ENCODE measurements at places on chromosomes 1 and 21. TPM values are rescaled to one million over a fixed set of nuclear protein-coding genes. Genes with fewer than 3 reads are reported as not detected.

DNA sequence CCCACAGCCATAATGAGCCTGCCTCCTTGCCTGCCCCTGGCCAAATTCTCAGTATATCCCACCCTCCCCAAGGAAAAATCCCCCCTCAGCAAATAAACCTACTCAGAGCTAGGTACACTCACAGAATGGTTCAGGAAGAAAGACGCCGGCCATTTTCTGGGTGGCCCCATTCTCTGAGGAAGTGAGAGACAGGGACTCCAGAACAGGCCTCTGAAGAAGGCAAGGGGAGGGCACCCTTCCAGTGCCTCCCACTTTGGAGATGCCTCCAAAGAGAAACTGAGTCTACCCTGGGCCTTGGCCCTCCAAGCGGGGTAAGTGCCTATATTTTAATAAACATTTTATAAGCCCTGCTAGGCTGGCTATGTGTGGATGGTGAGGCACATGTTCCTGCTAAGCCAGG lies 2.3 kb downstream of the PACC1 start:
- DNase-seq, result no peak

GRCh38 chr21:36075171-36075570 lies 5.3 kb downstream of the CBR1 start:
- peak; percentile 87 for DNase-seq

DNA sequence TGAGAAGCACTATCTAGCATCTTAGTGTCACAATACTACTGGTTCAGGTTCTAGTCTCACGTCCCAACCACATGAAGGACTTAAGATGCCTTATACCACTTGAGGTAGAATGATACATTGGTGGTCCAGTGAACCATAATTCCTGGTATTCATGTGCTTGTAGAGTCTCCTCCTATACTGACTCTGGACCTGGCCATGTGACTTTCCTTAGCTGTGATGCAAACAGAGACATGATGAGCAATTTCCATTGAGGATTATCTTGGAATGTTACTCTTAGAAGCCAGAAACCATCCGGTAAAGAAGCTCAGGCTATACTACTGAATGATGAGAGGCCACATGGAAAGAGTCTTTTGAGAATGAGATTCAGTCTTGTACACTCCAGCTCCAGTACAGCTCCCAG lies 105.7 kb downstream of the NME7 start:
- DNase-seq, result no peak

DNA sequence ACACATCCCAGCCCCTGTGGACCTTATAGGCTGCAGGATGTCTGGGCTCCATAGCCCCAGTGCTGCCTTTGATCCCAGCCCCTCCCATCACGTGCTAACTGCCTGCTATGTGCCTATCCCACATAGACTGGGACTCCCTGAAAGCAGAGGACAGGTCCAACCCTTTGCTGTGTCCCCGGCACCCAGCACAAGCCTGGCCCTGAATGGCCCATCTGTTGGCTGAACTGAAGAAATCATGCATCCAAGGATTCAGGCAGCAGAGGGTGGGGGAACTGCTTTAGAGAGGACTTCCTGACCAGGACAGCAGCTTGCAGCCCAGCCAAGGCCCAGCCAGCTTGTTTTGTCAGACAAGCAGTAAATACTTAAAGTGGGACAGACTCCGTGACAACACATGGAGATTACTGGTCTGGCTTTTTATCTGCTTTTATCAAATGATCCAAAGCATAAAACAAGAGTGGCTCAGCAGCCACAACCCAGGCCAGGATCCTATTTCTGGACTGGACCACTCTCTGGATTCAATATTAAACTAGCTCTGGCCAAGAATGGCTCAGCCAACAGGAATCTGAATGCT lies 69.3 kb downstream of the GLIS1 start:
- DNase-seq, result no peak

DNA sequence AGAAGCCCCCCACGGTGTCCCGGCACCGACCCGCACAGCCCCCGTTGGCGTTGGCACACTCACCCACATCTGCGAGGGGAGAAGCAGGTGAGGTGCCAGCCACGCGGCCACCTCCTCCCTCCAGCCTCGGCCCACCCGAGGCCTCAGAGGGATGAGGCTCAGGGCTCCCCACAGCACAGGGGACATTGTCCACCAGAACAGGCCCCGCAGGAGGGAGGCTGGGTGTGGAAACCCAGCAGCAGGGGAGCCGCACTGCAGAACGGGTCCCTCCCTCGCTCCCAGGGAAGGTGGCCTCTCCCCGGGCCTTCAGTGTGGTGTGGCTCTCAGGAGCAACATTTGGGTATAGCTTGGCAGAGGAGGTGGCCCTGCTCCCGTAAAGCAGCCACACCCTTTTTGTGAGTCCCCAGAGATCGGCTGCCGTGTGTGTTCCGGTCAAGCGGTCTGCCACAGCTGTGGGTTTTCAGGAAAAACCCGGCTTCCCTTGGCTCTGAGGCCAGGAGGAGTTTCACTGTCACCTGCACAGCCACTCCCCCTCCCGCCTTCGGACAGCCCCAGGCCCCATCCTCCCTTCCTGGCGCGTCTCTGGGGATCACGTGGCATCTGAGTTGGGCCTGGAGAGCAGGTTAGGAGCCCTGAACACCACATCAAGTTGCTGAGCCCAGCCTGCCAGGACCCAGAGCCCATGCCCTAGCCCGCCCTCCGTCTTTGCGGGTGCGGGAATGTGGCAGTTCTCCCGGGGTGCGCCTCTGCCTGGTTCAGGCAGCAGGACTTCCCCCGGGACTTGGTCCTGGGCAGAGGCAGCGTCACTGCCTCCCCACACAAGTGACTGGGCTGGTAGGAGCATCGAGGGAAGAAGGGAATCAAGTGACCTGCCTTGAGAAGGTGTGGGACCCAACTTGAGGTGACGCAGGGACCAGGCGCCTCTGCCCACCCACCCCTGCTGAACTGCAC lies 64.0 kb downstream of the MEGF6 start:
- DNase-seq, result no peak

DNA sequence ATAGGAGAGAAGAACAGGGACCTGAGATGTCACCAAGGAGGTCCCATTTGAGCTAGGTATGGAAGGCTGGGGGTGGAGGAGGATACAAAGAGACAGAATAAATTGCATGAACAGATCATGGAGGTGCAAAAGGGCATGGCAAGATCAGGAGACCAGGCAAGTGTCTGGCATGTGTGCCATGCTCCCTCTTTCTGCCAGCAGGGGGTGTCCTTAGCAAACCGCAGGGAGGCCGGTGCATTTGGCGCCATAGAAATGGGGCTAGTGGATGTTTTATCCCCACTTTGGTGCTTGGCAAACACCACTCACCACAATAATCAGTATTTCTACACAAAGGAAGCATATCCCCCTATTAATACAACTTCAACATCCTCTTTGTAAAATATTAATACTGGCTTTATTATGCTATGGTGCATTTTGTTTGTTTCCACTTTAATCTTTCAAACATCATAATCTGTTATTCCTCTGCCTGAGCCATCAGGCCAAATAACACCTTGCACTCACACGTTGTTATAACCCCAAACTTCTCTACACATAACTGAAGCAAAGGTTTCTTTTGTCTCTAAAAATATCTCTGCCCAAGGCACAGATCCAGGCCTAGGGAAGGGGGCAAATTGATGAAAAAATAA lies 25.9 kb downstream of the S100A6 start:
- peak; percentile 83 for DNase-seq

GRCh38 chr1:58529284-58529683 lies 17.2 kb downstream of the OMA1 start:
- no peak for DNase-seq

GRCh38 chr1:32289256-32289655 lies 2.6 kb upstream of the HDAC1 start:
- DNase-seq, result no peak

DNA sequence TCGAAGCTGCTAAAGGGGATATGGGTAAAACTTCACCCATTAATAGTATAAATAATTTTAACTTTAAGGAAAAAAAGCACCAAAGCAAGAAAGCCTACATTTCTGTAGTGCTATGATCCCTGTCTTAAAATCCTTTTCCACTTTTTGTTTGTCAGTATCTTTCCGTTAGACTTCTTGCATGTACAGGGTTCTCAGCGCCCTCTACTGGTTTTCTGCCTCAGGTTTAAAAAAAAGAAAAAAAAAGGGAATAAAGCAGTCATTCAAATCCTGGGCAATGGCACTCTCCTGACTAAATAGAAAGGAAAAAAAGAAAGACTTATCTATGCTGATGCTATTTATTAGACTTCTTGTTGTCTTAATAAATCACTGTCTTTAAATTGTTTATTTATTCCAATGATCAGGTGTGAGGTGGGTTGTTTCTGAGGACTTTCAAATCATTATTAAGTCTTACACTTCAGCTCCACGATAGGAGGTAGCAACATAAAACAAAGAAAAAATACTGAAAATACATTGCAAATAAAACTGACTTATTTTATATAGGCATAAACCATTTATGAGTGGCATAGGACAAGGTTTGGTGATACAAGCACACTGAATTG lies 475.4 kb upstream of the NR5A2 start:
- peak; percentile 78 for DNase-seq

GRCh38 chr1:4421986-4422385 lies 232.4 kb upstream of the AJAP1 start:
- no peak for DNase-seq

GRCh38 chr1:246769306-246769705 lies 45.1 kb downstream of the SCCPDH start:
- no peak for DNase-seq

DNA sequence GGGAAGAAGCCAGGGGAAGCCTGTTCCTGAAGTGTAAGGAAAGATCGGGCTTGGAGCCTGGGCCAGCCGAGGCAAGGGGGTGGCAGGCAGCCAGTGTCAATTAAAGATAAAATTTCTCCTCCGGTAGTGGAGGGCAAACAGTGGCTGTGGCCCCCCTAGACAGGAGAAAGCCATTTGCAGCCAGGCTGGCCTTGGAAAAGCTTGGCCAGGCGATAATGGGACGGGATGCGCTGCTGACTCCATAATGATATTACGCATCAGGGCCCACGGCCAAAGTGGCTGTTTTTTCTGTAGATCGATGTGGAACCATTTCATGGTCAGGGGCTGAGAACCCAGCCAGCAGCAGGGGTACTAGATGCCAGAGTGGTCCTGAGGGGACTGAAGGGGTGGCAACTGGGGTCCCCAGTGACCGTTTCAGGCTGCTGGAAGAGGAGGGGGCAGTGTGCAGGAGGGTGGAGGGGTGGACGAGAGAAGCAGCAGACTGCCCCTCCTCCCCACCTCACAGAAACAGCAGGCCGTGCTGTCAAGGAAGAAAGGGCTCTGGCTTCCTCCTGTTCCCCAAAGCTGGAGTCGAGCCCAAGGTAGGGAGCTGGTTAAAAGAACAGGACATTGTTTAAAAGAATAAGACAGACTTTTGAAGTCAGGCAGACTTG lies 25.2 kb downstream of the KCNC4 start:
- no peak for DNase-seq

GRCh38 chr1:177940682-177941081 lies 29.2 kb downstream of the SEC16B start:
- DNase-seq, result no peak

DNA sequence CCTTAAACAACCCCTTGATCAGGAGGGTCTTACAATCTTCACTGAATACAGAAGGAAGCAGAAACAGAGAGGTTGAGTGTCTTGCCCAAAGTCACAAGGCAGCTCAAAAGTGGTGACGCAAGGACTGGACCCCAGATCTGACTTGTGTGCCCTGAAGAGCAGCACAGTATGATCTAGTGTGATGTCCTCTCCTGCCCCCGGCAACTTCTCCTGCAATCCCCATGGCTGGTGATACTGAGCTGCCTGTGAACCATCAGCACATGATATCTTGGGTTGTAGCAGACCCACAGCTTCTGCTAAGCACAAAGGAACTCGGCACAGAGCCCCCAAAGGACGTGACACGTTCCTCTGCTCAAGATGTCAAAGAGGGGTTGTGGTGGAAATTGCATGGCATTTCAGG lies 51.2 kb upstream of the EDN2 start:
- no peak for DNase-seq

DNA sequence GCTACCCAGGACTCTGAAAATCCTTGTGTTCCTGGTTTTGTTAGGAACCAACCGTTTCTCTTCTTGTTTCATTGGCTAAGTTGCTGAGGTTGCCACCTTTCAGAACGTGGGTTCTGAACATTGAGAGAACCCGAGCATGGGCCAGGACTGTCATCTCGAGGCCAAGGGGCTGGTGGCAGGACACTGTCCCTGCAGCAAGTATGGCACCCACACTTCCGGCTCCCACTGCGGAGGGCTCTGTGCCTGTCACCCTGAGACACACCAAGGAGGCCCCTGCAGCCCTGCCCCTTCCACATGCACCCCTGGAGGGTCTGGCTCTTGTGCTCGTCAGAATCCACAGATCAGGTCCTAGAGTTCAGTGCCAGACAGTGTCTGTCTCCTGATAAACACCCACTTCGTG lies 39.1 kb upstream of the LRRC3 start:
- no peak for DNase-seq

- DNase-seq, result peak; percentile 51
These were observed 55.9 kb downstream of the SEC16B start for GRCh38 chr1:177913762-177914540.

GRCh38 chr21:40300300-40300699 lies 433.1 kb downstream of the PCP4 start:
- no peak for DNase-seq

DNA sequence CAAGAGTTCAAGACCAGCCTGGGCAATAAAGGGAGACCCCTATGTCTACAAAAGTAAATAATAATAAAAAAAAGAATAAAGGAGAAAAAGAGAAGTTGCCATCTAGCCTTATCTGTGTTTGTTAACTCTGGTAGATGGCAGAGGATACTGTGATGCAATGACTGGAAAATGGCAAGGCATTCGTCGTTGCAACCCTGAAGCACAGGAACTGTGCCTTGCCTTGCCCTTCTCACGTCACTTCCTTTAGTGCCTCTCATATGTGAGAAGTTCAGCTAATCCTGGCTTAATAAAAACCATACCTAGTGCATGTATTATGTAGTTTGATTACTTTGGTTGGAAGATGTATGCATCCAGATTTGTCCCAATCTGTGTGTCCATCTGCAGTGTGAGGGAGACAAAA lies 25.8 kb upstream of the PIGC start:
- no peak for DNase-seq

- DNase-seq, result no peak
These were observed 35.9 kb upstream of the CTTNBP2NL start for GRCh38 chr1:112359961-112360767.

- DNase-seq, result peak; percentile 50
These were observed 19.2 kb upstream of the EVA1B start for GRCh38 chr1:36342426-36343185.

LRP8 gene
- total RNA-seq, result 25.6 TPM

OVAAL gene
- total RNA-seq, result 25.8 TPM

STYXL2 gene
- 0.03 TPM for total RNA-seq

ILDR2 gene
- 0.90 TPM for total RNA-seq

EIF2D gene
- 57.8 TPM for total RNA-seq

DYRK3 gene
- total RNA-seq, result 26.3 TPM

LIN9 gene
- 6.8 TPM for total RNA-seq

C8B gene
- not detected for total RNA-seq

USP16 gene
- 45.2 TPM for total RNA-seq

CFHR4 gene
- not detected for total RNA-seq

PLEKHA6 gene
- total RNA-seq, result not detected

CDC14A gene
- total RNA-seq, result 3.3 TPM
